Activated naive CD8-positive, alpha-beta T cell treated with anti-CD3 and anti-CD28 coated beads, Interleukin-2, amount 50 U/mL, for 16 hours (primary cell): ENCODE measurements at places on chromosomes 4 and X.

DNA sequence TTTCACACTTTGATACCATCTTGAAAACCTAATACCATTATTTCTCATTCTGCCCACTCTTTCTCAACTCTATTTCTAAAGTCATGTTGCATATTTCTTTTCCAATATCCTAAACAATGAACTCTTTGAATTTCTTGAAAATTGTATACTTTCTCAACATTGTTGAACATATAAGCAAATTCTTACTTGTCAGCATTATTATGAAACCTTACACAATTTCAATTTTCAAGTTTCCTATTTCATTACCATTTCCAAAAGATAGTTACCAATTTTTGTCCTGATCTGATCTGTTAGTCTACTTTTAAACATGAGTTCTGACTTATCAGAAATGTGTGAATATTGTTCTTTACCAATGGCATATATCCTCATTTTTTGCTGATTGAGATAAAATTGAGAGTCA, 806.3 kb upstream of the IGFBP7 start:
- no peak for DNase-seq

- DNase-seq, result no peak
These were observed 608.8 kb upstream of the EPHA5 start for GRCh38 chr4:66279084-66279483.

DNA sequence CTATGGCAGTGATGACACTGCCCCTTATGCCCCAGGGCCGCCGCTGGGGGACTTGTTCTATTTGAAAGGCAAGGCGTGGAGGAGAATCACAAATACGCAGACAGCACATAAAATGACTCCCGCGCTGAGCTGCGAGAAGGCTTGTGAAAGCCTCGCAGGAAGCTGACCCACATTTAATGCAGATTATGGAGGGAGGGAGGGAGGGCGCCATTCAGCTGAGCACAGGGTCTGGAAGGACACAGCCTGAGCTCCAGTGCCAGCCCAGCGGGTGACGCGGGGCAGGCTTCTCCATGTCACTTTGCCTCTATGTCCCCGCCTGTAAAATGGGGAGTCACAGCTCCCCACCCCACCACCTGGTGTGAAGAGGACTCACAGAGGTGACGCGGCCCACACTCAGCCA, 14.3 kb downstream of the ABLIM2 start:
- no peak for DNase-seq

GRCh38 chrX:50514811-50515210, 44.2 kb upstream of the DGKK start:
- no peak for DNase-seq

GRCh38 chrX:7503251-7503650, 339.7 kb upstream of the VCX start:
- DNase-seq, result no peak

- DNase-seq, result no peak
These were observed 63.1 kb downstream of the TSC22D3 start for GRCh38 chrX:107712231-107713202.

GRCh38 chr4:20486433-20486832, 213.8 kb upstream of the PACRGL start:
- DNase-seq, result no peak

DNA sequence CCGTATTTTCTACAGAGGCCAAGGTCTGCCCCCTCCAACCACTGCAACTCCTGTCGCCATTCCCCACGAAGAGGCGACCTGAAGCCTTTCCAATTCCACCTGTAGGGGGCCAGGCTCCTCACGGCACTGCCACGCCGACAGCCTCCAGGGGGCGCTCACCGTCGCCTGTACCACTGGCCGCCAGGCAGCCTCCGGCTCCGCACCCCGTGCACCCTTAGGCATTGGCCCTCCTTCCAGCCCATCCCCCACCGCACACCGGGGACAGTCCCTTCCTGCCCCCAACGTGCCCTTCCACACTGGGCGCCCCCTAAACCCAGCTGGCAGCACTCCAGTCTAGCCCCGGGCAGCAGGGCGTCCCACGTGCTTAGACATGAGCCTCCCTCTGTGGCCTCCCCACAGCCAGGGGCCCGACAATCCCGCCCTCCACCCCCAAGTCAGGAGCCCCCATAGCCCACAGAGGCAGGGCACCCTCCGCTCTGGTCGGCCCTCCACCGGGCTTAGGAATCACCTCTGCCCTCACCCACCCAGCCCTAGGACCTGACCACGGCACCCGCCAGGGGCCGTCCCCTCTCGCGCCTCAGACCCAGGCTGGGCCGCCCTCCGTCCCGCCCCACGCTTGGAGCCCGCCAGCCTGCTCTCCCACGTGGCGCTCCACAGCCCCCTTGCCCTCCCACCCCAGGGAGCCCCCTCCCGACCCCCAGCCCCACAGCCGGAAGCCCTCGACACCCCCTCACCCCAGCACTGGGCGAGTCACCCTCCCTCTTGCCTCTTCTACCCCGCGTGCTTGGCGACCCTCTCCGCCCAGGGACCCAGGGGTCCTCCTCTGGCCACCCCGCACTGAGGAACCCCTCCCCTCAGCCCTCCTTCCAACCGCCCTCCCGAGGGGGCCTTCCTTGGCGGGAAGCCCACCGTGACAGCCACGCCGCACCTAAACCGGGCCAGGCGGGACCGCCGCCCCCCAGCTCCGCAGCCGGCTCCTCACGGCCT, 711 bp downstream of the PNMA6E start:
- DNase-seq, result no peak

GRCh38 chrX:20971250-20971649, 403.0 kb upstream of the CNKSR2 start:
- no peak for DNase-seq

DNA sequence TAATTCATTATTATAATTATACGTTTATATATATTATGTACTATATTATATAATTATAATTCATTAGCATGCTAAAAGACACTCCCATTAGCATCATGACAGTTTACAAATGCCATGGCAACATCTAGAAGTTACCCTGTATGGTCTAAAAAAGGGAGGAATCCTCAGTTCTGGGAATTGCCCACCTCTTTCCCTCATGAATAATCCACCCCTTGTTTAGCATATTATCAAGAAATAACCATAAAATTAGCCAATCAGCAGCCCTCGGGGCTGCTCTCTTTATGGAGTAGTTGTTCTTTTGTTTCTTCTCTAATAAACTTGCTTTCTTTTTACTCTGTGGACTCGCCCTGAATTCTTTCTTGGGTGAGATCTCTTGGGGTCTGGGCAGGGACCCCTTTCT, 42.8 kb upstream of the SLC10A7 start:
- no peak for DNase-seq

DNA sequence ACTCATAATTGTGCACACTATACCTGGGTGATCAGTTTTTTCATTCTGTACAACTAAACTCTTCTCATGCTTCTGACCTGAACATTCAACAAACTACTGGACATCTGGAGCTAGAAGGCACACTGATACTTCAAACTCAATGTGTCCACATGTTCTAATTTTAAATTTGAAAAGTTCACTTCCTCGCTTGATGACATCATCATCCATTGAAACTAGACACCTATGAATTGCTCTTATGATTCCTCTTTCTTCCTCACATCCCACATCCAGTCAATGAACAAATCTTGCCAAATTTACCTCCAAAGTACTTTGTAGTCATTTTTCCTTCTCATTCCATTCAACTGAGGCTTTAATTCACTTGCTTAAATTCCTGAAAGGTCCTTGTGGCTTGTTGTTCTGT, 549.4 kb downstream of the GALNTL6 start:
- DNase-seq, result no peak

- no peak for DNase-seq
These were observed 13.6 kb upstream of the PDGFRA start for GRCh38 chr4:54215379-54216077.

- no peak for DNase-seq
These were observed 55.9 kb downstream of the FMR1NB start for GRCh38 chrX:148037020-148037419.

DNA sequence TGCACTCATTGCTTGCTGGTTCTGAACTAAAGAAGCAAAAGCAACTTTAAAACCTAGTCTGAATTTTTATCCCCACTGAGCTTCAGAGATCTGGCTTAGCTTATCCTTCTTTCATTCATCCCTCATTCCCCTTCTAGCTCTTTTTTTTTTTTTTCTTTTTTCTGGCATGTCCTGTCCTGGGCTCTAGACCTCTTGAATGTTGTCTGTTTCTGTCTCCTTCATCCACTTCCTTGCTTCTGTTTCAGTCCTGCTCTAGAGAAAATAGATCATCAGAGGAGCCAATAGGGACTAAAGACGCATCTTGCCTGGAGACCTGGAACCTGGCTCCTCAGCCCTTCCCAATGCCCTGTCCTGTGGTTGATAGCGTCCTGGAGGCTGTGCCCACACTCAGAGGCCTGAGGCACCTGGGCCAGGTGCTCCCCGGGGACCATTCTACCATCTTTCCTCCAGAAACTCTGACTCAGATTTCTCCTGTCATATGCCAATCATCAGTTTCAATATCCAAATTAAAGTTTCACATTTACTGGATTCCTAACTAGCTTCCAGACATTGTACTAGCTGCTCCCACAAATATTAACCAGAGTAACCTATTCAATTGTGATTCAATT, 115.7 kb upstream of the GATB start:
- no peak for DNase-seq

GRCh38 chr4:48103483-48104139, 30.4 kb downstream of the TXK start:
- no peak for DNase-seq

- DNase-seq, result no peak
These were observed 240.2 kb downstream of the ADGRL3 start for GRCh38 chr4:61440321-61440720.

DNA sequence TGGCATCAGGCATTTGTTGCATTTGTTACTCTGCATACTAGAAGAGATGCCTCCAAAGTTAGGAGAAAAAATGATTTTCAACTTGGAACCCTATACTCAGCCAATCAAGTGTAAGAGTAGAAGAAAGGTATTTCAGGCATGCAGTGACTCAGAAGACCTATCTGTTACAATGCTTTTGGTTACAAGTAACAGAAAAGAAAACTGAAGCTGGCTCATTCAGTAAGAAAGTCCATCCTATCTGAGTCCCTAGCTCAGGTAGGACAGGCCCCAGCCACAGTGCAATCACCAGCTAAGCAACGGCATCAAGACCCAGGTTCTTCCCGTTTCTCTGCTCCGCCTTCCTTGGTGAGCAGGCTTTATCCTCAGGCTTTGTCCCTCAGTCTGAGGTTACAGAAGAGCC, 23.3 kb downstream of the MECP2 start:
- no peak for DNase-seq

- DNase-seq, result no peak
These were observed 566.7 kb downstream of the DMD start for GRCh38 chrX:32644476-32645245.

DNA sequence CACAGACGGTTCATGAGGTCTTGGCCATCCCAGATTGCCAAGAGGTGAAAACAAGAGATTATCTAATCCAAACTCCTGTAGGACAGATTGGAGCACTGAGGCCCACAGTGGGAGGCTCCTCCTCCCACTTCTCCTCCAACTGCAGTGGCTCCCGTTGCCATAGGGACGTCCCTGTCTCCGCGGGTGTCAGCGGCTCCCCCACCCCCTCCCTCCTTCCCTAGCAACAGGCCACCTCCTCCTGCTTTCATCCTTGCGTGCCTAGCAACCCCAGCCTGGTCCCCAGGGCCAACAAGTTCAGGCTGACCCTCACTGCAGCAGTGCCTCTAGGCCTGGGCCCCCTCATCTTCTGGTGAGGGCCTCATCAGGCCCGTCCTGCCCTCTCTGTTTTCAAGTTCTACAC, 6.8 kb upstream of the IQSEC2 start:
- DNase-seq, result no peak

GRCh38 chr4:73843369-73843768, 6.9 kb downstream of the CXCL6 start:
- no peak for DNase-seq

DNA sequence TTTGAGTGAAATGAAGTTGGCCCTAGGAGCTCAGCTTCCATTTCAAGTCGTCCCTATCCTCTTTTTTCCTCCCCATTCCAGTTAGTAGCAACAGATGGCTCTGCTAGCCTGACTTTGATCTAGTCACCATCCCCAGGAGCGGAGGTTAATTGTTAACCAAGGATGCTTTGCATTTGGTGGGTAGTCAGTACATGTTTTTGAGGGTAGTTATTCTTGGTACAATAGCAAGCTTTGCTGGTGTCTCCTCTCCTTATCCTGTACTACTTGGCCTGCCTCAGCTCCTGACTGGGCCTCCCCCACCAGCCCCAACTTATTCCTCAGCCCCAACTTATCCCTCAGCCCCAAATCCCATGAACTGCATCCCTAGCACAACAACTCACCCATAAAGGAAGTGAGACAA, 14.8 kb upstream of the RTL5 start:
- no peak for DNase-seq

DNA sequence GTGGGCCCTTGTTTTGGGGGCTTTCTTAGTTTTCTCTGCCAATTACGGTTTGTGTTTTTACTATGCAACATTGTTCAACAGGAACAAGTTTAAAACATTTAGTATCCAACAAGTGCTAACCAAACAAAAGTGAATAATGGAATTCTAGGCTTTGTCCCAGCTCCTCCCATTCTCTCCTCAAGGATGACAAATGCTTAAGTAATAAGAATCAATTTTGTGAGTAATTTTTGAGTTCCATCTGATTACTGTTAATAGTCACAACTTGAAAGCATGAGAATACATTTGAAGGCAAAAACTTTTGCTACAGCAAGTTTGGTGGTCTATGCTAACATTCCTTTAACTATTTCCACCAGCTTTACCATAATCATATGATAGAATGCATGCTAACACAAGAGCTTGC, 78.1 kb upstream of the HPGD start:
- no peak for DNase-seq

- DNase-seq, result no peak
These were observed 133.8 kb upstream of the TACR3 start for GRCh38 chr4:103853627-103854026.

DNA sequence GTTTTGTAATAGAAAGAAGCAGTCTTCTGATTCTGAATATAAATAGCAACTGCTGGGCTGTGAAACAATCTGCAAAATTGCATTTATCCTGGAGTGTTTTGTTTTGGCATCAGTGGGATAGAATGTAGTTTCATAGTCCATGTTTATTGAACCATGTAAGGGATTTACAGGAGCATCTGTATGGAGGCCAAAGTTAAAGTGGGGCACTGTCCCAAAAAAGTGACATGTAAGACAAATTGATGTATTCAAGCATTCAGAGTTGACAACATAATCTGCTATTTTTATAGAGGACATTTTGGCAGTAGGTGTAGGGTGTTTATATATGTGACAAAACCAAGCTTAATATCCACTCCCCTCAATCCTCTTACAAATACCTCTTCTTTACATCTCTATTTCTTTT, 200.5 kb upstream of the ANK2 start:
- no peak for DNase-seq
